CD4-positive, CD25-positive, alpha-beta regulatory T cell (primary cell): ENCODE measurements at places on chromosomes 4 and X.
A peak's percentile ranks its signal among the peaks of the same experiment; 100 is the strongest.

GRCh38 chr4:150415213-150415612 is 166.7 kb upstream of the MAB21L2 start:
- no peak for DNase-seq

- no peak for DNase-seq
Measured at GRCh38 chrX:66015900-66016689, 23.8 kb downstream of the VSIG4 start.

GRCh38 chr4:9691238-9692065 is 90.0 kb upstream of the DRD5 start:
- DNase-seq = peak; percentile 93

DNA sequence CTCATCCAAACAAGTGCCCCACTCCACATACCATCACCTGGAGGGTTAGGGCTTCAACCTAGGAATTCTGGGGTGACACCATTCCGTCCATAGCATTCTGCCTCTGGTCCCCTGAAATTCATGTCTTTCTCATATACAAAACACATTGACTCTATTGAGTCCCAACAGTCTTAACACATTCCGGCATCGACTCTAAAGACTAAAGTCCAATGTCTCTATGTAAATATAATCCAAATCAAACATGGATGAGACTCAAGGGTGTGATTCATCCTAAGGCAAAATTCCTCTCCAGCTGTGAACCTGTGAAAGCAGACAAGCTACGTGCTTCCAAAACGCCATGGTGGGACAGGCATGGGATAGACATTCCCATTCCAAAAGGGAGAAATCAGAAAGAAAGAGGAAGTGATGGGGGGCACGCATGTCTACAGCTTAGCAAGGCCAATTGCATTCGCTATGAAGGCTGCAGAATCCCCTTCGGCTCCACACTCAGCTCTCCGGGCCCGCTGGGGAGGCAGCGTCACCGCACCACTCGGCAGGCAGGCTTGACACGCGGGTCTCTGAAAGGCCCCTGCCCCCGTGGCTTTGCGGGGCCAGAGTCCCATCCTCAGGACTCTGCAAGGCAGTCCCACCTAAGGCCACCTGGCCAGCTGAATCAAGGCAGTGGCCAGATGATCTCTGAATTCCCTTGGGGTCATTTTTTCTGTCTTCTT is 53.2 kb downstream of the ADRA2C start:
- DNase-seq = no peak

DNA sequence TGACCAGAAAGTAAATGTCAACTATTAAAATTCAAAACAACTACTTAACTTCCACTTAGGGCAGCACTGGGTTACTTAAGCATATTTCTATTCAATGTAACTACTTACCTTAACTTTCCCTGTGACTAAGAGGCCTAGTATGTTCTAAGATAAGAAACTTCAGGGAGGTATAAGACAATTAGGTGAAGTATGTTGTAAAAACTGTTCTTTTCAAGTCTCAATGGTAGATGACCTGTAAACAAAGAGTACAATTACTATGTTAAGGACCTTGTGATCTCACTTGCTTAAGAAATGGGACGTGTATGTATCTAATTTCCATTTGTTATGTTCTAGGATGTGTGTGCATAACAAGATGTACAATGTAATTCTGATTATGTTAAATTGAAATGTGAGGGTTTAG is 960.5 kb downstream of the CCSER1 start:
- DNase-seq = no peak

DNA sequence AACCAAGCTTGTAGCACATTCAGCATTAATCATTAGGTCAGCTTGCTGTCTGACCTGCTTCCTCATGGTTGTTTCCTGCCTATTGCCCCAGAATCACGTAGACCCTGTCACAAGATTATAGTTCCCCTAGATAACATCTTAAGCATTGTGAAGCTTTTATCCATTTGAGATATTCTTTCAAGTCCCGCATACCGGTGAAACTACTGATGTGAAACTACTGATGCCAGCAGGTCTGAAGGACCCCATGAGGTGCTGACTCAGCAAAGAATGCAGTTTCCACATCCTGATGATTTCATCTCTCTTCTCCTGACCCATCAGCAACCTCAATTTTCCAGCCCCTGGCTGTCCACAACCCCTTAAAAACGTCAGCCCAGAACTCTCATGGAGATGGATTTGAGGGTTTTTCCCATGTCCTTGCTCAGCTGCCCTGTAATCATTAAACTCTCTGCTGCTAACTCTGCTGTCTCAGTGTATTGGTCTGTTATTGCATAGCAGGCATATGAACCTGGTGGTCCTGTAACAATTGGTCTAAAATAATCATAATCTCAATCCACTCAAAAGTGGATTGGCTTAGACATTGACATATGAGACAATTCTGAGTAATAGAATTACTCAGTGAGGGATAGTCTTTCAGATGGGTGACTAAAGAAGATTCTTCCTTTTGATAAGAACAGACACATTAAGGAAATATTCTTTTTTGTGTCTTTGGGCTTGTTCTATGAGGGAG is 26.3 kb upstream of the UBA6 start:
- no peak for DNase-seq

DNA sequence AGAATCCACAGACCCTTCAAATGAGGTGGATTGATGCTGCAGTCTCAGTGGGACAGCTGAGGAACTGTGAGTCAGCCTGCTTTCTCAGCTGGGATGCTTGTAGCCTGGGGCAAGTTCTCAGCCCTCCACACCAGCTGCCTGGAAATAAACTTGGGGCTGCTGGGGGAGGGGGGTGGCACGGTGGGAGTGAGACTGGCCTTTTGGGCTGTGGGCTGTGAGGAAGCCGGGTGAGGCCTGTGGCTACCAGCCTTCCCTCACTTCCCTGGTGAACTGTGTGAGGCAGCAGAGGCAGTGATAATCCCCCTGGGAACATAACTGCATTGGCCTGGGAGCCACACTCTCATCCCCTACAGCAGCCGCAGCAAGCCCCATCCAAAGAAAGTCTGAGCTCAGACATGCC is 114.5 kb upstream of the GUCY1A1 start:
- DNase-seq = no peak

DNA sequence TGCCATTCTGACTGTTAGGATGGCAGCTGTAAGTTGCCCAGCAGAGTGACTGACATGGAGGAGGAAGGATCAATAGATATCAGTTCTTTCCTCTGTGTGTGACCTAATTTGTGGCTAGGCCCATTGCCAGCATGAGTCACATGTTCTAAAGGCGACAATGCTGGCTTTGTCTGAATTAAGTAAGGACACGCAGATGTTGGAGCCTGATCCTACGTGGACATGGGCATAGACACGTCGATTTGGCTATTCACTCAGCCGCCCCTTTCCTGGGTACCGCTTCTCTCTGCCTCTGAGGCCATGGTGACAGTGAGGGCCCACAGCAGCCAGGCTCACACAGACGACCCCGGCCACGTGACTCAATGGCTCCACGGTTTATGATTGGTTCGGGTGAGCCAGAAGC is 16.3 kb downstream of the PROM1 start:
- DNase-seq = no peak

DNA sequence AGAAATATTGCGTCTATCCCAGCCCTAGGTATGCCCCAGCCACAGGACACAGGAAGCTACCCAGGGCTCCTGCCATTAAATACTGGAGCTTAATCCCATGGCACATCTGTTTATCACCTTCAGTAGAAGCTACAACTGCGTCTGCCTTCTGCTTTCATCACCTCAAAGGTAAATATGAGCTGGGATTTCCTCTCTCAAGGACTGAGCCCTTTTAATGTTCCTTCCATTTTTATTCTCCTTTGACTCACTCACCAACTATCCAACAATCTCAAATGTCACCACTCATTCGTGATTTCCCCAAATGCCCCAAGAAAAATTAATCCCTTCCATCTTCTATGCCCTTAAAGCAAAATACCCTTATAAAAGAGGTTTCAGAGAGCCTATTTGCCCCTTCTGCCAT is 1.8 kb upstream of the MID1 start:
- DNase-seq = no peak
